ENCODE measurements at places on chromosomes 5 and 9.

DNA sequence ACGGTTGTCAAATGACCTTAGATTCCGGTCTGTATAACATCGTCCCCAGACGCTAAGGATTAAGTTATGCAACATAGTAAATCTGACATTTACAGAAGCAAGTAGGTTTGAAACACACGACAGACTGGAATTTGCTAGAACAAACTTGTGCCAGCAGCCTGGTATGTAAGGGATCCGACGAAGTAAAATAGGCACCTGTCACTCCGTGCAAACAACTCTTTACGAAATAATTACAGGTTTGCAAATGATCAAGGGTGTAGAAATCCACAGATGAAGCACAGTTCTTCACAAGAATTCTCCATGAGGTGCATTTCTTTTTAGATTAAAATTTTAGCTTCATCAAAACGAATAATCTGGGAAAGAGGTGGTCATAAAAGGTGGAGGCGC is 508 bp downstream of the MOCS2 start:
- DNase-seq: peak; percentile 14

- DNase-seq: peak; percentile 15
Measured at GRCh38 chr5:111706345-111706744, 50.6 kb downstream of the NREP start.

DNA sequence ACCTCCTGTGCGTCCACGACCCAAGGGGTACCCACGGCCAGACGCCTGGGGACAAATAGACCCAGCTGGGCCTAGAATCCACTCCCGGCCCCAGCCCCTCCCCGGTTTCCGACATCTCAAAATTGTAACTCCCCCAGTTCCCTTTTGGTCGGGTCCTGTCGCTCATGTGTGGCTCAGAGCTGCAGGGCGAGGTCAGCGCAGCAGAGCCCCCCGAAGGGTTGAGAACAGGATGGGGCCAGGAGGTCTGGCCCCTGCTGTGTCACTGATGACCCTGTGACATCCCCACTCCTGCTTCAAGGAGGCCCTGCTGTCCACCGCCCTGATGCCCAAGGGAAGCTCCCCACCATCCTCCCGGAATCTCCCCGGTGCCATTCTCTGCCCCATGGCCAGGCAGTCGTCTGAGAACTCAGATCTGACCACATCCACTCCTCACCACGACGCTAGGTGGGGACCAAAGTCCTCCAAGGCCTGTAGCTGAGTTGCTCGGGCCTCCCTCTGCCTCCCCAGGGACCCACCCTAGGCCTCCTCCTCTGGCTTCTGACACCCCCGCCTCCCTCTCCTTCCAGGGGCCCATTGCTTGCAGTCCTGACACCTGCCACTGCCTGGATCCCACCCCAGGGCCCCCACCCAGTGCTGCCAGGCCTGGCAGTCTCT is 3.9 kb downstream of the SLC9A3 start:
- no peak for DNase-seq

DNA sequence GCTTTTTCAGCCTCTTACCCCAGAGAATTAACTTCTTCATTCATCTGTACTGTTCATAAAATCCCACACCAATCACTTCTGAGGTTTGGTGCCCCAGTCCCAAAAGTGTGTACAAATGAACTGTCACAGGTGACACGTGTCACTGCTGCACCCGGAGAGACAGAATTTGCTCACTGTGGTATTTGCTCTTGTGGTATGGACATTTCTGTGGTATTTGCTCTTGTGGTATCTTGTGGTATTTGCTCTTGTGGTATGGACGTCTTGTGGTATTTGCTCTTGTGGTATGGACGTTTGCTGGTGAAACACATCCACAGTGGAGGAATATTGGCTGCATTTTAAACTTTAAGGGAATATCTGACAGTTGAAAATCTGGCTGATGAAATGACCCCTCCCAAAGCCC is 214.9 kb upstream of the DAP start:
- DNase-seq: no peak

GRCh38 chr5:79225026-79225425 is 10.9 kb upstream of the JMY start:
- DNase-seq: no peak

GRCh38 chr9:98565152-98566135 is 143.3 kb downstream of the GABBR2 start:
- no peak for DNase-seq

GRCh38 chr9:18554244-18554643 is 80.3 kb downstream of the ADAMTSL1 start:
- DNase-seq: no peak

DNA sequence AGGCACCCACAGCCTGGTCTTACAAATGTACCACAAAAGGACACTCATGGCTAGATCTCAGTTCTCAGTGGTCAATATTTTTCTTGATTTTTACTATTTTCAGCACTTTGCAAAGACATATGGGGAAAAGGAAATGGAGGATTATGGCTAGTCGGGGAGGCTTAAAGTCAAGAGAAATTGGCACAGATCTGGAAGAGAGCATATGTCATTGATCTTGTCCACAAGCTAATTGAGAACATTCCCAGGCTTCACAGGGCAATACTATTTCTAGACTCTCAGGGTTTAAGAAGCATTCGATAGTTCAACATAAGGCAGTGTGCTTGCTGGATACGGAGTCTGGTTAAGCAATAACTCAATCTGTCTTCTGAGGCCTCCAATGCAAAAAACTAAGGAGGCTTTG is 285.8 kb downstream of the ZNF608 start:
- no peak for DNase-seq

DNA sequence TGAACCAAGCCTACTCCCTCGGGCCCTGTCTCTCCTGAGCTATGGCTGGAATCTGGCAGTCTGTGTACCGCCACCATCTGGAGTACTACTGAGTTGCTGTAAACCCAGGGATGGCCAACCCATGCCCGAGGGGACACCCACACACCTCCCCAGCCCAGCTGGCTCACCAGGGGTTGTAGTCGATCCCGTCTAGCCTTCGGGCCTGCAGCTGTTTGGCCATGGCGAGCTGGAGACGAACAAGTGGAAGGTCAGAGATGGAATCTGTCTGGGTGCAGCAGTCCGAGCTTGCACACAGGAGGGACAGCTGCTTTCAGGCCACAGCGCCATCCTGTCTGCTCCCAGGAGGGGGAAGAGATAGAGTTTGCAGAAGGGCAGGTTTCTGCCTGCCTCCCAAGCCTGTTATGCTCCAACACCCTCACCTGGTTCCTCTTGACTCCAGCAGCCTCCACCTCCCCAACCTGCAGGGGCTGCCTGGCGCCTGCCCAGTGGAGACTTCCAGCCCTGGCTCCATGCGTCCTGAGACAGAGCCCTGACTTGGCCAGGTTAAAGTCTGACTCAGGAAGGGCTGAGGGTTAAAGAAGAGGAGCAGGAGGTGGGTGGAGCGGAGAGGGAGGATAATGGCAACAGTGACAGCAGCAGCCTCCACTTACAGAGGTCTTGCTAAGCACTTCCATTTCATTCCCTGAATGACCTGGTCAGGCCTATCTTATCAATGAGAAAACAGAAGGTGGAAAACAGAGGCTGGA is 15.8 kb upstream of the SPOUT1 start:
- DNase-seq: no peak

DNA sequence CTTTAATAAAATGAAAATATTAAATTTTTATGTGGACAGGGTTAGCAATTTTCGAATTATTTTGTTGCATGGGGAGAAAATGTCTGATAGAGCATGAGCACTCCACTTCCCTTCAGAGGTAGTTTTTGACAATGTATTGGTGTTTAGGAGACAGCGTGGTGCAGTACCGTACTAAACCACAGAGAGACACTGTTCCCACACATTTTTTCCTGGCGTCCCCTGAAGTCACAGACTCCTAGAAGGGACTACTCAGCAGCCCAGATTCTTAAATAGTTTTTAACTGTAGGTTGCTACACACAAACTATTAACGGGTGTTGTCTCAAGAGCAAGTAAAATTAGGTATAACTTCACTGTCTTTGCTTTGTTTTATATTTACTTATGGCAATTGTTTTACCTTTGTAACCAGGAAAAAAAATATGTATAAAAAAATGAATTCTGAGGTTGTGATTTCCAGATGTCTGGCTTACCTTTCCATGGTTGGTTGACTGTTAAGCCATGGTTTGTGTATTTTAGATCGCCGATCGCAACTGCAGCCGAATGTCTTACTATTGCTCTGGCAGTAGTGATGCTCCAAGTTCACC is 171.2 kb downstream of the DOCK8 start:
- DNase-seq: peak; percentile 67

- DNase-seq: no peak
Measured at GRCh38 chr9:93258818-93259489, 75.0 kb downstream of the WNK2 start.

- DNase-seq: no peak
Measured at GRCh38 chr9:101578378-101578777, 16.4 kb downstream of the PPP3R2 start.

- DNase-seq: no peak
Measured at GRCh38 chr5:68817632-68818031, 276.2 kb upstream of the SLC30A5 start.

DNA sequence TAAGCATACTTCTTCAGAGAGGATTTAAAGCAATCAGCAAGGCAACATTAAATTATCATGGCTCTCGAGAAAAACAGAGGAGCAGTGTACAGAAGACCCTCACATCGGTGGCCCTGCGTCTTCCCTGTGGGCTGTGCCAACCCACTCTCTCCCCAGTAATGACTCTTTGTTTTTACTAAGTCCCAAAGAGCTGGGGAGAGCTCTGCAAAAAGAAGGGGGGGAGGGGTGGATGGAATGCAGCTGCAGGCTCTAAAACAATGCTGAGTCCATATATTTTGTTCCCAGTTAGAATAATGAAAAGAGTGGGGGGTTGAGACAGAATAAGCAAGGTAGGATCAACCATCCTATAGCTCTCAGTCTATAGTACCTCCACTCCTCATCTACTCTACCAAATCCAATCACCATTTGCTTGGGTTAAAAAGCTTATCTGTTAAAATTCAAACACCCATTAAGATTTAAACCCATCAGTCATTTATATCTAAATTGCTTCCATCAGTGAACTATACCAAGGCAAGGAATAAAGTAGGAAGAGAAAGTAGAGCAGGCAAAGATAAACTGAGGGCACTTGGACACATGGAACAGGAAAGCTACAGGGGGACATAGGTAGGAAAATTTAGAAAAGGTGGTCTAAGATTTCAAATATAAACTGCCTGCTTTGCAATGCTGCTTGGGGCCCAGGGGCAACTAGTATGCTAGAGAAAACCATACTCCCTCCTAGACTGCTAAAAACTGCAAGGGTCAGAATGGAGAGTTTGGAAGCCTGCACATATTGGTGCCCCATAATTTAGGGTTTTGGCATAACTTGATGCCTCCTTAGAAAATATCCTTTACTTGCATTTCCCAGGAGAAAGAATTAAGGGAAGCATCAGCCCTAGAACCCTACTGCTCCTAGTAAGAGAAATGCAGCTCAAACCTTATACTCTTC is 20.6 kb downstream of the ELL2 start:
- no peak for DNase-seq
